Activated CD4-positive, alpha-beta memory T cell treated with anti-CD3 and anti-CD28 coated beads for 36 hours (primary cell): ENCODE measurements at places on chromosomes 6 and 20. TPM values are rescaled to one million over a fixed set of nuclear protein-coding genes. Genes with fewer than 3 reads are reported as not detected.
A peak's percentile ranks its signal among the peaks of the same experiment; 100 is the strongest.

- no peaks in the 10 kb centered on the region for H3K27me3 ChIP-seq
- peaks cover 9% of the 10 kb centered on the region for H3K36me3 ChIP-seq
- no peak for DNase-seq
- no peak overlapping the region for H3K27ac ChIP-seq
- no peaks in the 10 kb centered on the region for H3K4me1 ChIP-seq
Observed at GRCh38 chr6:169627736-169628607, 73.9 kb downstream of the WDR27 start.

GRCh38 chr6:130070792-130071191 is 52.4 kb downstream of the L3MBTL3 start:
- H3K4me1 ChIP-seq: peaks cover 7% of the 10 kb centered on the region
- no peak overlapping the region for H3K27ac ChIP-seq
- H3K4me3 ChIP-seq: no peak overlapping the region
- no peaks in the 10 kb centered on the region for H3K27me3 ChIP-seq

DNA sequence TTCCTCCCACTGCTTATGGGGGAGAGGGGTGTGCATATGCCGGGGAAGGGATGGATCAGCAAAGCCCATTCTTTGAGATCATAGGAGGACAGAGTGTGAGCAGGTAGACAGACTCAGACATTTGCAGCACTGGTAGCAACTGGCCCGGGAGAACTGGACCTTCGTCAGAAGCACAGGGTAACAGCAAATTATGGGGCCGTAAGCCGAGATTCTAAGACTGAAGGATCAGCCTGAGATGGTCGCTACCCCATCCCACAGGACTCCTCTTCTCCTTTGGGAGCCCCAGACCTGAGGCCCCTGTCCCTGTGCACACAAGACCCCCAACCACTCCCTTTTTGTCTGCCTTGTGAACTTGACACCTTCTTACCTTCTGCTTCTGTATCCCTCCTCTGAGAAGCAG is 106.5 kb downstream of the TOX2 start:
- no peaks in the 10 kb centered on the region for H3K36me3 ChIP-seq
- DNase-seq: no peak
- H3K27me3 ChIP-seq: peaks cover 27% of the 10 kb centered on the region
- H3K27ac ChIP-seq: no peak overlapping the region
- no peak overlapping the region for H3K4me3 ChIP-seq

DNA sequence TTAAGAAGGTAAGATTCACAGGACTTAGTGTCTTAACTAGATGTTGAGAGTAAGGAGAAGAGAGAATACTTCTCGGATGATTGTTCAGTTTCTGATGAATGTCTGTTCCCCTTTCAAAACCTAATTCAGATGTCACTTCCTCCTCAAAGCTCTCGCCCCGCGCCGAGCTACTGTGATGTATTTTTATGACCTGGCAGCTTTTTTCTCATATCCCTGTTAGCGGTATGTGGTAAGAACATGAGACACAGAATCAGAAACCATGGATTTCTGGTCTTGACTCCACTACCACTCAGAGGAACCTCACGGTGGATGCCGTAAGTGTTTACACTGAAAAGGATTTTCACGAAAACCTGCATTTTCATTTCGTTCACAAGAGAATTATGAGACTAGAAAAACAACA is 48.4 kb downstream of the CEP43 start:
- H3K27me3 ChIP-seq: no peaks in the 10 kb centered on the region
- peaks cover 48% of the 10 kb centered on the region for H3K4me1 ChIP-seq
- peak; percentile 88 for DNase-seq
- peak overlapping the region; percentile 60 for H3K4me3 ChIP-seq

DNA sequence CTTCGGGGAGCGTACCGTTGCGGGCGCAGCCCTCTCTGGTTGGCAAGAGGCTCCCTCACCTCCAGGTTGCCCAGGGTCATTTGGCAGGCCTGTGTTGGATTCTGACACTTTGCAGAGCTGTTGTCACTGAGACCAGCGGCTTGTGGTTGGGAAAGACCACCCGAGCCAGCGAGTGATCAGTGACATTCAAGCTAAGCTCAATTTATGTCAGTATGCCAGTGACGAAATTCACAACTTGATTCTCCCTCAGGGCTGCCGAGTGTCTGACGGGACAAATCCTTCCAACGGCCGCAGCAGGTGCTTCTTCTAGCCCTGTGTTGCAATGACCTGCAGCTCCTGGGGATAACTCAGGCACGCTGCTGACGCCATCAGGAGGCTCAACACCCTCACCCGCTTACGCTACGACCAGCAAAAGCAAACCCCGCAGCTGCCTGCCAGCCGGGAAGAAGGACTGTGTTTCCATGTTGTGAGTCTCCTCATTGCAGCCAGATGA is 16.9 kb upstream of the SLC22A2 start:
- H3K27ac ChIP-seq: no peak overlapping the region
- no peaks in the 10 kb centered on the region for H3K36me3 ChIP-seq
- no peak for DNase-seq
- peaks cover 2% of the 10 kb centered on the region for H3K27me3 ChIP-seq
- H3K4me3 ChIP-seq: no peak overlapping the region
- H3K4me1 ChIP-seq: no peaks in the 10 kb centered on the region

DNA sequence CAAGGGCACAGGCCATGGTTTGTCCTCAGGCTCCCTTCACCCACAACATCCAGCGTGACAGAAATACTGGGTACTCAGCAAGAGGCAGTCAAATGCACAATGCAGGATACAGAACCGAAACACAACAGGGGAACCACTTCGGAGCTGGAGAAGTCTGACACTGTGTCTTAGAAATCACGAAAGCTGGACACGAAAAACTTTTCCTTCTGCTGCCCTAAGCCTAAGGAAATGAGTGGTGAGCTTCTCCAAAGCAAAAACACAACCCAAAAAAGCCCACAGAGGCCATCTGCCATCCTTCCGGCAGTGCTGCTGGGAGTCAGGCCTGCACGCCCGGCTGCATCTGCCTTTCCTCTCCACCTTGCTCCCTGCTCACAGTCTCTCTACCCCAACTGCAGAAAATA is 106.3 kb downstream of the SLC23A2 start:
- no peak for DNase-seq
- H3K27me3 ChIP-seq: no peaks in the 10 kb centered on the region
- no peak overlapping the region for H3K4me3 ChIP-seq
- peaks cover 14% of the 10 kb centered on the region for H3K36me3 ChIP-seq

GRCh38 chr6:19444481-19444880 is 392.7 kb upstream of the ID4 start:
- no peak for DNase-seq
- H3K4me1 ChIP-seq: no peaks in the 10 kb centered on the region
- no peaks in the 10 kb centered on the region for H3K27me3 ChIP-seq
- no peak overlapping the region for H3K4me3 ChIP-seq

SIRPD gene
- total RNA-seq: not detected

TRIM31 gene
- total RNA-seq: not detected

- H3K36me3 ChIP-seq: no peaks in the 10 kb centered on the region
- H3K4me1 ChIP-seq: no peaks in the 10 kb centered on the region
- no peak overlapping the region for H3K27ac ChIP-seq
- H3K27me3 ChIP-seq: no peaks in the 10 kb centered on the region
- DNase-seq: no peak
Observed at GRCh38 chr6:66965227-66965626, 1258.2 kb upstream of the EYS start.

- peaks cover 69% of the 10 kb centered on the region for H3K36me3 ChIP-seq
- no peak for DNase-seq
- H3K27me3 ChIP-seq: no peaks in the 10 kb centered on the region
- H3K27ac ChIP-seq: no peak overlapping the region
Observed at GRCh38 chr6:25124216-25124715, 154.9 kb upstream of the CARMIL1 start.

GRM1 gene
- total RNA-seq: not detected

DNA sequence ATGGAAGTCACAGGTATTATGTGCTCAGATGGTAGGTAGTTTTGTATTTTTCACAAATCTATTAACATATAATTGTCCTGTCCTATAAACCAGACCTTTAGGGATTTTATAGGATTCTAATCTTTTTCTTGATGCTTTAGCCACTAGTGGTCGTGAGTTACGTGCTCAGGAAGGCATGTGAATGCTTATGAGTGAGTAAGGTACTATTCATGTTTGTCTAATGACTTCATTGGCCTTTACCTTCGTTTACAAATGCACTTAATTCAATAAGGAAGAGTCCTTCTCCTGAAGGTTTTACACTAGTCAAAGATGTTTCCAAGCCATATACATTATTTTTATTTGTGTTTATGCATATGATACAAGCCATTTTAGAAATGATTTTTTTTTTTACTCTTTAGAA is 23.0 kb downstream of the PACRG start:
- no peaks in the 10 kb centered on the region for H3K36me3 ChIP-seq
- H3K27ac ChIP-seq: no peak overlapping the region
- no peak for DNase-seq
- no peaks in the 10 kb centered on the region for H3K27me3 ChIP-seq

DNA sequence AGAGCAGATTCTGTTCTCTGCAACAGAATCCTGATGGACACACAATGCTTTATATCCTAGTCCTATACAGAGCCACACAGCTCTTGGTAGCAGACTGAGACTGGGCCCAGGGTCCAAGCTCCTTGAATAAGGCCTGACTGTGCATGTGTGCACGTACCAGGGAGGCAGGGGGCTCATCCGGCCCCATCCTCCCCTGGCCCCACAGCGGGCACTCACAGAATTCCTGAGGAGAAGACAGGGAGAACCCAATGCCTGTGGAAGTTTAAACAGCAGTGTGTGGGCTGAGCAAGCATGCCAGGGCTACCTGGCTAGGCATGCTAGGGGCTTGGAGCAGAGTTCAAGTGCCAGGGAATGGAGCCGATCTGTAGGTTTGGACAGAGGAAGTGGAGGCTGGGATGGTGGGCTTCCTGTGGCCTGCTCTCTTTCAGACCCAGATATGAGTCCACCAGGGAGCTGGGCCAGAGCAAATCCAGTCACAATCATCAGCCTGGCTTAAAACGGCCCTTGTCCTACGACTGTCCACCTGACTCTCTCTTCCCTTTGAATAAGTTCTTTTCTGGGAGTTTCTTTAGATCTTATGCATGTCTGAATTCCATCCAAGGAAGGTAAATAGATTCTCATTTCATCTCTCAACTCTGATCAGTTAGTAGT is 74.0 kb downstream of the MRPL14 start:
- H3K27ac ChIP-seq: no peak overlapping the region
- no peaks in the 10 kb centered on the region for H3K27me3 ChIP-seq
- DNase-seq: no peak
- peaks cover 5% of the 10 kb centered on the region for H3K4me1 ChIP-seq

DNA sequence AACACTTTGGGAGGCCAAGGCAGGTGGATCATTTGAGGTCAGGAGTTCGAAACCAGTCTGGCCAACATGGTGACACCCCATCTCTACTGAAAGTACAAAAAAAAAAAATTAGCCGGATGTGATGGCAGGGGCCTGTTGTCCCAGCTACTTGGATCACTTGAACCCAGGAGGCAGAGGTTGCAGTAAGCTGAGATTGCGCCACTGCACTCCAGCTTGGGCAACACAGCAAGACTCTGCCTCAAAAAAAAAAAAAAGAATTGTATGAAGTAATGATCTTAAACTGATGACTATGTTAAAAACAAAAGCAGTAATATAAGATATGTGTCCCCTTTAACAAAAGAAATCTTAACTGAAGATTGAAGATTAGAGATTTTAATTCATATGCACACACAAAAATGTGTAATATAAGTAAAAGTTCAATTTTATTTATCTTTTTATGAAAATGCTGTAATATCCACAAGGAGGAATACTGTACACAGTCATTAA is 29.0 kb upstream of the RUNX2 start:
- H3K4me3 ChIP-seq: no peak overlapping the region
- no peak for DNase-seq
- H3K27me3 ChIP-seq: no peaks in the 10 kb centered on the region
- no peaks in the 10 kb centered on the region for H3K36me3 ChIP-seq
- H3K4me1 ChIP-seq: peaks cover 7% of the 10 kb centered on the region

GRCh38 chr20:62052842-62053464 is 12.7 kb downstream of the TAF4 start:
- H3K36me3 ChIP-seq: peaks cover 3% of the 10 kb centered on the region

CLIC5 gene
- total RNA-seq: 8.5 TPM

DNA sequence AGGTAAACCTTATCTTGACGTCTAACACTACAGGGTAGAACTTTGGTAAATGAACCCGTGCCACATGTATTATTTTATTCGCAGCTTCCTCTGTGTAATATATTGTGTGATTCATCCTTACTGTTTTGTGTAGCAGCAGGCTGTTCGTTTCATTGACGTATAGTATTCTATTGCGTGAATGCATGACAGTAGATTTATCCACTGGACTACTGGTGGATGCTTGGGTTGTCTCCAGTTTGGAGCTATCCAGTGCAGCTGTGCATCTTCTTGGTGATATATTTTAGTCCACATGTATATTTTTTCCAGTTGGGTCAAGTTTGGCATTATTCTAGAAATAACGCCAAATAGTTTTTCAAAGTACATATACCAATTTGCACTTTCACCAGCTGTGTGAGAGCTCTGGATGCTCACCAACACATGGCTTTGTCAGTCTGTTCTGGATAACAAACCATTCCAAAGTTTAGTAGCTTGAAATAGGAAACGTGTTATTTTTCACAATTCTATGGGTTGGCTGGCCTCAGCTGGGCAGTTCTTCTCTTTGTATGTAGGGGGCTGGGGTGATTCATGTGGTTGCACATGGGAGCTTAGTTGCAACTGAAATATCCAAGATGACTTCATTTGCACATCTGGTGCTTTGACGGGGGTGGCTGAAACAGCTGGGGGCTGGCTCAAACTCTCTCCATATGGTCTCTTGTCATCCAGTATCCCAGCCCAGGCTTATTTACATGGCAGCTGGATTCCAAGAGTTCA is 9.3 kb downstream of the ECT2L start:
- no peaks in the 10 kb centered on the region for H3K4me1 ChIP-seq
- no peak overlapping the region for H3K27ac ChIP-seq
- H3K36me3 ChIP-seq: no peaks in the 10 kb centered on the region
- peaks cover 8% of the 10 kb centered on the region for H3K27me3 ChIP-seq
- H3K4me3 ChIP-seq: no peak overlapping the region

CST3 gene
- total RNA-seq: 0.29 TPM

DNA sequence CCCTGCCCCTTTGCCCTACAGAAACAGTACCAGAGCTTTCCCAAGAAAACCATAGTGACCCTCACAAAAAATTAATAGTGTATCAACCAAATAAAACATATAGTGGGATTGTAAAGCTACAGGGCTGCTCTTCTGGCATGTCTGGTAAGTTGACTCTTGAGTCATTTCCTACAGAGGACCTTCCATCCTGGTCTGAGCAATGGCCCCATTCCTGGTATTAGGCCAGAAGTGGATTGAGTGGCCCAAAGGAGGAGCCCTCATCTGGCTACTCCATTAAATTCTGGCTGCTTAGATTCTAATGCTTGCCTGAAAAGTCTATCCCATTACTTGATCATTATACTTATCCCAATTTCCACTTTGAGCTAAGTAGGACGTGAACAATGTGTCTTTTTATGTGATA is 150.9 kb upstream of the HMGN3 start:
- H3K27ac ChIP-seq: no peak overlapping the region
- H3K27me3 ChIP-seq: peaks cover 4% of the 10 kb centered on the region
- H3K4me3 ChIP-seq: no peak overlapping the region
- no peaks in the 10 kb centered on the region for H3K4me1 ChIP-seq

GRCh38 chr6:39931607-39932006 is 2.7 kb downstream of the MOCS1 start:
- peaks cover 2% of the 10 kb centered on the region for H3K4me1 ChIP-seq
- no peaks in the 10 kb centered on the region for H3K36me3 ChIP-seq
- no peak for DNase-seq
- H3K4me3 ChIP-seq: no peak overlapping the region
- no peak overlapping the region for H3K27ac ChIP-seq
- H3K27me3 ChIP-seq: peaks cover 34% of the 10 kb centered on the region

GRCh38 chr6:159467473-159468041 is 225.5 kb downstream of the SOD2 start:
- H3K36me3 ChIP-seq: no peaks in the 10 kb centered on the region
- DNase-seq: no peak
- no peaks in the 10 kb centered on the region for H3K4me1 ChIP-seq
- peaks cover 15% of the 10 kb centered on the region for H3K27me3 ChIP-seq
- H3K27ac ChIP-seq: no peak overlapping the region
- no peak overlapping the region for H3K4me3 ChIP-seq
